Activated CD8-positive, alpha-beta memory T cell treated with anti-CD3 and anti-CD28 coated beads, Interleukin-2, amount 50 U/mL, for 4 hours (primary cell): ENCODE measurements at places on chromosomes 4 and X.

- no peak for DNase-seq
Observed at GRCh38 chrX:49037883-49038475, 5.2 kb downstream of the TFE3 start.

DNA sequence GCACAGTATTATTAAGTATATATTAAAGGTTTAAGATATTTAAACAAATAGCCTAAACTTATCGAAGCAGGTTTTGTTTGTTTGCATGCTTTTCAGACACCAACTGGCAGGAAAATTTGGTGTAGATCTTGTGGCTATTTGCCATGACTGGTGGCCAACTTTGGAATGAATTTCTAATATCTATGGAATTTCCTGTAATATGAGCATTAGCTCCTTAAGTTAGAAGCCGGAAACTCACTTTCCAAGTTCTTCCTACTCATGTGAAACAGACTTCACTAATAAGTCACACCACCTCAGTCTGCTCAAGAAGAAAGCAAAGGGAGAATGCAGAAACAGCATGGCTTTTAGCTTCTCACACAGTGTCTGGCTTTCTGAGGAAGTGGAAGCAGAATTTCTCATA, 563.9 kb downstream of the GRXCR1 start:
- no peak for DNase-seq

- DNase-seq: no peak
Observed at GRCh38 chrX:120270567-120270966, 20.0 kb downstream of the ZBTB33 start.

GRCh38 chr4:38516190-38516589, 147.8 kb upstream of the KLF3 start:
- no peak for DNase-seq

DNA sequence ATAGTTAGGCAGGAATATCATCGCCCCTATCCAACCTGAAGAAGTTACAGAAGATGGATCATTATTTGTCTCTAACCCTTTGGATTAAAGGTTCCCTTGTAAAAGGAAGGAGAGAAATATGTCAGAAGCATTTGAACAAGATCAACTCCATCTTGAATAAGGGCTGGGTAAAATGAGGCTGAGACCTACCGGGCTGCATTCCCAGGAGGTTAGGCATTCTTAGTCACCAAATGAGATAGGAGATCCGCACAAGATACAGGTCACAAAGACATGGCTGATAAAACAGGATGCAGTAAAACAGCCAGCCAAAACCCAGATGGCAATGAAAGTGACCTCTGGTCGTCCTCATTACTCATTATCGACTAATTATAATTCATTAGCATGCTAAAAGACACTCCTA, 148.9 kb downstream of the GALNTL6 start:
- DNase-seq: no peak

DNA sequence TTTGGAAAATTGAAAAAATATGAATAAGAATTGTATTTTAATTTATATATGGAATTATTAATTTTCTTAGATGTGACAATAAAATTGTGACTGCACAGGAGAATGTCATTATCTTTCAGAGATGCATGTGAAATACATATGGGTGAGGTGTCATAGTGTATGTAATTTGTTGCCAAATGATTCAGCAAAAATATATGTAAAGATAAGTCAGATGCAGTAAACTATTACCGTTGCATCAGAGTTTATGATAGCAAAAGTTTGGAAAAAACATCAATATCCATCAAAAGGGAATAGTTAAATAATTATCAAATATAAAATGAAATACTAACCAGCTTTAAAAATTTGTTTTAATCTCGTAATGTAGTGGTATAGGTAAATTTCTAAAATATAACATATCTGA, 10.4 kb upstream of the SLC7A11 start:
- no peak for DNase-seq

DNA sequence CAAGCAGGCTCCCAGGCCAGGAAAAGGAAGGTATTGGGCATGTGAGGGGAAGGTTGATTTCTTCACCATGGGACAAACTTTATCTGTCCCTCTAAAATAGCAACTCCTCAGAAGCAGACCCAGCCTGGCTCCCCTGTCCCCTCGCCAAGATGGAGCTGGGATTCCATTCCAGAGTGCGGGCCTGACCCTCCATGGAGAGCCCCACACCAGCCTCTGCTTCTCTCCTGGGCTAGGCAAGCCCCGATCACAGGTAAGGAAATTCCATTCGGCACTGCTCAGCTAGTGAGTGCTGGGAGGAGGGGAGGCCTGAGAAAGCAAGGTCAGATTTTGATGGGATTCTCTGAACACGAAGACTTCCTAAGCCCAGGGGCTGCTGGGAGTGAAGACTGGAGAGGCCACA, 98.4 kb downstream of the EFNB1 start:
- DNase-seq: no peak

DNA sequence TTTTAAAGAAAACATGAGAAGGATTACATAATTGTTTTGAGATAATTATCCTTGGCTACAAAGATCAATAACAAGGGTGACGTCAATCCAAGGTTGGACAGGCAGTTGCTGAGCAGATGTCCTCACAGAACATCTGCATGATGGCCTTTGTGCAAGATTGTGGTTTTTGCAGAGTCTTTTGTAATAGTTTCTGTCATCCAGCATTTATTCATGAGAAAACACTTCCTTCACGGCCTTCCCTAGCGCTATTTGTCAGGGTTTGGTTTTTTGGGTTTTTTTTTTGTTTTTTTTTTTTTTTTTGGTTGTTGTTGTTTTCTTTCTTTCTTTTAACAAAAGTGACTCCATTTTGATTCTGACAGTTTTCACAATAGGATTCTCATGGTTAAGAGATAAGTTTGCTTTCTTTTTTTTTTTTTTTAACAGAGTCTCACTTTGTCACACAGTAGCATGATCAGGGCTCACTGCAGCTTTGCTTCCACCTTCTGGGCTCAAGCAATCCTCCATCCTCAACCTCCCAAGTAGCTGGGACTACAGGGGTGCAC, 31.5 kb upstream of the ELF2 start:
- DNase-seq: no peak

- DNase-seq: no peak
Observed at GRCh38 chr4:108796173-108796572, 33.3 kb upstream of the ETNPPL start.

GRCh38 chrX:72714478-72714916, 391 bp upstream of the PHKA1 start:
- no peak for DNase-seq

DNA sequence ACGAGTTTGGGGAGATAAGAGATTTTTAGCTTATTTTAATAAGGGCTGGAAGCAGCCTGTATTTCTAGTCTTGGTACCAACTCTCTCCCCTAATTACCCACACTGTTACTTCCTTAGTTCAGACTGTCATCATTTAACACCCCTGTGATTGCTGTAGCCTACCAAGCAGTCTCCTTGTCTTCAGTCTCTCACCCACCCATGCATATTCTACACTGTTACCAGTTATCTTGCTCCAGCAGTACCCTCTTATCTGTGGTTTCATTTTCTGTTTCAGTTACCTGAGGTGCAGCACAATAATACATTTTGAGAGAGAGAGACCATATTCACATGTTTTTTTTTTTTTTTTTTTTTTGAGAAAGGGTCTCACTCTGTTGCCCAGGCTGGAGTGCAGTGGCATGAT, 80.2 kb downstream of the DIAPH2 start:
- DNase-seq: no peak

DNA sequence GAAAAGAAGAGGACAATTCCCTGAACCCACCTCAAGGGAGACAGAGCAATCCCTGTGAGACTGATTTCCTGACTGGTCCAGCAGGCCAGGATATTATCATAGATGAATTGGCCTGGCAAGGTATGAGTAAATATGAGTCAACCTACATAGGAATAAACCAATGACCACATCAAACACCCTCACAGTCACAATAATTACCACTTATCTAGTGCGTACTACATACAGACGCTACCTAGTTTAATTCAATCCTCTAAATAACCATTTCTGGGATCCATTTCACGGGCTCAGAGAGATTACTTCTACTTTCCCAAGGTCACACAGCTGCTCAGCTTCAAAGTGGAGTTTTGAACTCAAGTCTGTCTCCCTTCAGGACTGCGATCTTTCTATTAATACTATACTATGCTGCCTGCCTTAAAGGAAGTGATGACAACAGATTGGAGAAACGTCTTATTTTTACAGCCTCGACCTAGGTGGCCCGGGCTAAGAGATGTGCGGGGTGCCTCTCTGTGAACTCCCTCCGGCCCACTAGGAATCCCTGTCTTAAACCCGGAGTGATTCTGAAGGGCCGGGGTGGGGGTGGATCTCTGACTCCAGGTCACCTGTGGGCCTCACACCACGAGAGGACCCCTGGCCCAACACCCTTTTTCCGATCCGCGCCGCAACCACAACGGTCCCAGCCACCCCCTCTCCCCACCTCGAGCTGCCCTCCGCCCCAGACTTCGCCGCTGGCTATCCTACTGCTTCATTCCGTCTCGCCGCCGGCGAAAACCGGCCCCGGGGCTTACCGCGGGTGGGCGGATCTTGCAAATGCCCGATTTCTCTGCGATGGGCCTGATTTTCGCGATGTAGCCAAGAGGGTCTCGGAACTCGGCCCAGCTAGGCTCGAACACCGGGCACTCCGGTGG, 800 bp downstream of the KDM5C start:
- no peak for DNase-seq

GRCh38 chr4:16449406-16449805, 223.1 kb upstream of the TAPT1 start:
- no peak for DNase-seq

GRCh38 chr4:184420881-184421416, 53.4 kb downstream of the IRF2 start:
- DNase-seq: no peak
